B cell (primary cell): ENCODE measurements at places on chromosomes 2 and 18. TPM values are rescaled to one million over a fixed set of nuclear protein-coding genes. Genes with fewer than 3 reads are reported as not detected.

HRH4 gene
- total RNA-seq: 0.07 TPM in 1 of 2 replicates, not detected in the other

EGR4 gene
- 0.30 and 0.41 TPM in 2 replicates for total RNA-seq

G6PC2 gene
- total RNA-seq: not detected in 2 replicates

FLACC1 gene
- total RNA-seq: 5.0 and 5.1 TPM in 2 replicates

TBR1 gene
- not detected in 2 replicates for total RNA-seq

C2orf81 gene
- total RNA-seq: 8.6 and 9.1 TPM in 2 replicates

MYOM1 gene
- total RNA-seq: 12.8 and 16.1 TPM in 2 replicates

AAK1 gene
- total RNA-seq: 7.2 and 8.4 TPM in 2 replicates

SGPP2 gene
- total RNA-seq: 6.0 and 7.7 TPM in 2 replicates

ITM2C gene
- total RNA-seq: 36.9 and 37.4 TPM in 2 replicates

CPS1 gene
- total RNA-seq: 0.17 and 0.25 TPM in 2 replicates

CMPK2 gene
- total RNA-seq: 2.0 and 2.9 TPM in 2 replicates

C2orf78 gene
- not detected in 2 replicates for total RNA-seq

AGXT gene
- total RNA-seq: not detected in 2 replicates

SIX2 gene
- not detected in 2 replicates for total RNA-seq

NOL4 gene
- not detected in 2 replicates for total RNA-seq

TAF4B gene
- 15.6 and 16.1 TPM in 2 replicates for total RNA-seq

PSD4 gene
- total RNA-seq: 203 and 217 TPM in 2 replicates

HOXD10 gene
- not detected in 2 replicates for total RNA-seq

IL18R1 gene
- 1.1 and 2.4 TPM in 2 replicates for total RNA-seq

LIMS4 gene
- 0.47 and 0.49 TPM in 2 replicates for total RNA-seq

SLC11A1 gene
- total RNA-seq: 6.5 and 7.0 TPM in 2 replicates

NIFK gene
- total RNA-seq: 55.3 and 56.3 TPM in 2 replicates

RHOB gene
- total RNA-seq: 63.0 and 65.0 TPM in 2 replicates

PDK1 gene
- 25.5 and 33.6 TPM in 2 replicates for total RNA-seq

CRYBA2 gene
- not detected in 2 replicates for total RNA-seq

HTR2B gene
- total RNA-seq: not detected in 2 replicates

FAM124B gene
- 0.34 TPM in 1 of 2 replicates, not detected in the other for total RNA-seq

LYG1 gene
- total RNA-seq: 2.7 and 3.0 TPM in 2 replicates

MSH2 gene
- 21.9 and 24.9 TPM in 2 replicates for total RNA-seq

GAD1 gene
- not detected in 2 replicates for total RNA-seq

HNMT gene
- 0.12 TPM in 1 of 2 replicates, not detected in the other for total RNA-seq

HOXD13 gene
- not detected in 2 replicates for total RNA-seq

MAPK4 gene
- total RNA-seq: not detected in 2 replicates

C2orf74 gene
- total RNA-seq: 16.2 and 18.3 TPM in 2 replicates

PSTPIP2 gene
- total RNA-seq: 0.76 and 1.00 TPM in 2 replicates

ZNF396 gene
- 3.2 and 4.8 TPM in 2 replicates for total RNA-seq

DTNA gene
- not detected in 2 replicates for total RNA-seq
